ENCODE measurements at places on chromosomes 16 and 17.

- no peak for DNase-seq
Observed at GRCh38 chr17:78745407-78746088, 36.5 kb downstream of the CYTH1 start.

DNA sequence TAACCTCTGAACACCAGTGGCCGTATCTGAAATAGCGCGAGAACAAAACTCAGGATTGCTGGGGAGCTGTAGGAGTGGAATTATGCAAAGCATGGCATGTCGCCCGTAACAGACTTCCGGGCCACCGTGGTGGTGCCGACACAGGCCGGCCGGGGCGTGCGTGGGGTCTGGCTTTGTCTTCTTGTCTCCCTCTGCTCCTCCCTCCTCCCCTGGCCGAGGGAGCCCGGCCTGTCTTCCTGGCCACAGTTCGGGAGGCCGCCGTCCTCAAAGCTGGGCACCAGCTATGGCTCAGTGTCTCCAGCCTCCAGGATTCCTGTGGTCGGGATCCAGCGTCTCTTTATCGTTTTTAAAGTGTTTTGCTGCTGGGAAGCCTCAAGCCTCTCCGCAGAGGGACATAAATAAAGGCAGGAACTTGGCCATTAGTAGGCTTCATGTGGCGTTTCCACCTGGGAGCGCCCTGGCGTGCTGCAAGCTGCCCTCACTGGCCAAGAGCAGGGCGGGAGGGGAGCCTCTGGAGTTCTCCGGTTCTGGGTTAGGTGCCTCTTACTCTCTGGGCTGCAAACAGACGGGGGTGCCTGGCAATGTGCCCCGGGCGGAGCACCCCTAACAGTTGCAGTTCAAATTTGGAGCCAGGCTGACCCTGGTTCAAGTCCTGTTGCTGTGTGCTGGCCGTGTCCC, 22.0 kb upstream of the NPTX1 start:
- no peak for DNase-seq

GRCh38 chr16:66359012-66359411, 7.5 kb upstream of the CDH5 start:
- peak; percentile 89 for DNase-seq

DNA sequence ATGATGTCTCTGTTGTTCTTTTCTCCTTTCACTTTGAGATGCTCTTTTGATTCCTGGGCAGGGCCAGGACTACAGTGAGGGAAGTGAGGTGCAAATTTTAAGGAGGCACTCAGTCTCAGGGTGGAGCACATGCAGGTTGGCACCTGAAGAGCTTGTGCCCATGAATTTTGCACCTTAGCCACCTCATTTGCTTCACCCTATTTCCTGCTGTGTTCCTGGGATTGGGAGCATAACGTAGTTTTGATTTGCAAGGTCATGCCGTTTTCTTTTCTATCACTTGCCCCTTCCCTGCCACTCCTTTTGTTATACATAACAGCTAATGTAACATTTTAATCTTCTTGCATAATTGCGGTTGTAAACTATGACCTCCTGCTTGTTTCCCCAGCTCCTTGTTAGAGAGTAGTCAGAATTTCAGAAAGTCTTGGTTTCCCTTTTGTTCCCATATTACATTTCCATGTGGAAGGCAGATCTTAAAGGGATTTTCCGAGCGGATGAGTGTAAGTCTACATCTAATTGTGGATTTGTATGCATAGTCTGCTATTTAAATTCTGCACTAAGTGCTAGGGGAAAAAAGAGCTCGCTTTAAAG, 9.8 kb downstream of the PMFBP1 start:
- DNase-seq, result no peak

DNA sequence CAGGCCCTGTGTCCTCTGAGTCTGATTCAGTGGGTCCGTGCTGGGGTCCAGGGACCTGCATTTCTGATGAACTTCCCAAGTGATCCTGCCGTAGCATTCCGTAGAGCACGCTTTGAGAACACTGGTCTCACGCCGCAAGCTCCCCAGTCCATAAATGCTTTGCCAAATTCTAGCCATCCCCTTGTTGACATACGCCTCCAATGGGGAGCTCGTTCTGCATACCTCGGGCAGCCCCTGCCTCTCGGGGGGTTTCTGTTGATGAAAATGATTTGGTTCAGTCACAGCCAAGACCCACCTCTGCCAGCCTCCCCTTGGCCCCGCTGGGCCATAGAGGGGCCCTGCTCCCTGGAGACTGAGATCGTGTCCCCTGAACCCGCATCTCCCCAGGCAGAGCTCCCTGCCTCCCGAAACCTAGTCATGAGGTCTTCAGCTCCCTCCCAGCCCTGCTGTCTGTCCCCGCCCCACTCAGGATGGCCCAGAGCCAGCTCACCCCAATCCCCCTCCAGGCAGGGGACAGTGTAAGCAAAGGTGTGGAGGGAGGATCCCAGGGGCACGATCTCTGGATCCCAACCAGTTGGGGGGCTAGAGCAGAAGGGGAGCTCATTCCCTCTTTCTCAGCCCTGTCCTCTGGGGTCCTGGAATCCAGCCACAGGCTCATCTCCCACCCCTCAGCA, 16.2 kb upstream of the SPNS2 start:
- DNase-seq, result no peak

- no peak for DNase-seq
Observed at GRCh38 chr17:81910840-81911276, 341 bp downstream of the PCYT2 start.
